Left ventricle myocardium superior (tissue), 1 donor: ENCODE measurements at places on chromosomes 3 and 15. TPM values are rescaled to one million over a fixed set of nuclear protein-coding genes. Genes with fewer than 3 reads are reported as not detected.

GRCh38 chr3:112115806-112116383 is 17.2 kb downstream of the GCSAM start:
- no peak for DNase-seq

- DNase-seq: peak; percentile 72
These were observed 2.6 kb upstream of the APEH start for GRCh38 chr3:49671291-49672288.

GRCh38 chr3:173799060-173799816 is 401.7 kb downstream of the NLGN1 start:
- DNase-seq: no peak

DNA sequence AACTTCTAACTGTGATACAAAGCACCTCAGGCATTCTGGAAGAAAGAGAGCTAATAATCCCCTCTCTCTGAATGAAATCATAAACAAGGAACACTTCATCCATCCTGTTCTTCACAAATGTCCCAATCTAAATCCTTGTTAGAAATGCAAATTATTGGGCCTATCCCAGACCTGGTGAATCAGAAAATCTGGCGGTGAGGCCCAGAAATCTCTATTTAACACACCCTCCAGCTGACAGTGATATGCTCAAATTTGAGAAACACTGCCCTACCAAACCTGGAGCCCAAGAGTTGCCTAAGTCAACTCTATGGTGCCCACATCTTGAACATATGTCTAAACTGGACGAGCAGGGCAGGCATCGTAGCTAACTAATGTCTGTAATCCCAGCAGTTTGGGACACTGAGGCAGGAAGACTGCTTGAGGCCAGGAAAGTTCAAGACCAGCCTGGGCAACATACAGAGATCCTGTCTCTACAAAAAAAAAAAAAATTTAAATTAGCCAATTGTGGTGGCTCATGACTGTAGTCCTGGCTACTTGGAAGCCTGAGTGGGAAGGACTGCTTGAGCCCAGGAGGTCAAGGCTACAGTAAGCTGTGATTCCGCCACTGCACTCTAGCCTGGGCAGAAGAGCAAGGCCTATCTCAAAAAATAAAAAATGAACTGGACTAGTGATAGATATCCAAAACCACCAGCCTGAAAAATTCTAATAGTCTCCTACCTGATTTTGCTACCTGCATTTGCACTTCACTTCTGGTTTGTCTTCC is 23.1 kb downstream of the SCAP start:
- DNase-seq: no peak

- no peak for DNase-seq
These were observed 107.9 kb downstream of the MEIS2 start for GRCh38 chr15:36992454-36992853.

DNA sequence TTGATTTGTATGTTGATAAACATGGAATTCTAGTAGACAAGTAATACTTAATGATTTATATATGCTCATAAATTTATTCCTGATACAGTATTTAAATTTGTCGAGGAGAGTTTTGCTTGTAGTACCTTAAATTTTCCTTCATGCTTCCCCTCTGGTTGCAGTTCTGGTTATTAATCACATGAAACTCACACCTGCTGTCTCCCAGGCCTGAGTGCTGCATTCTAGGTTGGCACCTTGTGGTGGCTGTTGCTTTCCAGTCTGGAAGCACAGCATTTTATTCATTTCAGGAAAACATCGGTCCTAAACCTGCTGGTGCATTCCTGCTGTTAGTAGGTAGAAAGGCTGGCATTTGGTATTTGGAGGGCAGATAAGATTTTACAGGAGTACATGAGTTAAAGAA is 44.9 kb downstream of the ATP1B3 start:
- no peak for DNase-seq

DNA sequence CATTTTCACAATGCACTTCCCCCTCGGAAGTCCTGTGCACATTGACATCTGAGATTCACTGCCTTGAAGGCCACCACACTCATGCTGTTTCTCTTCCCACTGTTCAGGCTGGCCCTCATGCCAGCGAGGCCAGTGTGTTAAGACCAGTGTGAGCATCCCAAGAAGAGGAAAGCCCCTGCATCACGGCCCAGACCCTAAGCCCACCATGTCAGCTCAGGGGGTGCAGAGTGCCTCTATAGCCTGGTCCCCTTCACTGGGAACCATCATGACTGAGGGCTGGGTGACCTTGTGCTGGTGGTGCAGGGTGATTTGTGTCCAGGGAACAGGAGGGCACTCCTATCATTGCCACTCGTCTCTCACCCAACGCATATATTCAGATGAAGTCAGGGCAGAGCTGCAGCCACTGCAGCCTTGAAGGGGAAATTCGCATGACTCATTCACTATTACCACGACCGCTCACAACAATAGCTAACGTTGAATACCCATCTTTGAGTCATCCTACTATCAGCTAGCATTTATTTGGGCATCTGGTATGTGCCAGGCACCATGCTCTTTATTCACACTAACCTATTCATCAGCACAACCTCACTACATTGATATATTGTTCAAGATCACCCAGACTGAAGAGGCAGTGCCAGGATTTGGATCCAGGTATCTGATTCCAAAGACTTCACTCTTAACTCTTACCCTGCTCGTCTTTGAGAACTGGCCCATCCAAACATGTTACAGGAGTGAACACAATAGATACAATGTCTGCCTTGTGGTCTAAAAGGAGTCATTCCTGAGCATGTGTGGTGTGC is 58.8 kb upstream of the SLC6A11 start:
- DNase-seq: no peak

LSAMP gene
- 19.9 TPM for total RNA-seq

DNA sequence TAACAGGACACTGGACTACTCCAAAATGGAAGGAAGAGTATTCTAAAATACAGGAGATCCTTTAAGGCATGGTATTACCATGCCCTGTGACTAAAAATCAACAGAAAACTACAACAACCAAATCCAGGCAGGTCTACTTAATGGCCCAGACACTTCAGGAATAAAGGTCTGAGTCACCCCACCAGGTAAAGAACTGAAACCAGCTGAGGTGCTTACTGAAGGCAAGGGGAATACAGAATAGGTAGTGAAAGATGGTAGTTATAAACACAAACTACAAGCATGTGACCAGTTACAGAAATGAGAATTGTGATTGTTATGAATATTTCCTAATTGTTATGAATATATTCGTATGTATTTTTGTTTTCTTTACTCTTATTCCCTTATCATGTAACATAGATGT is 13.4 kb downstream of the IFT57 start:
- no peak for DNase-seq

- peak; percentile 68 for DNase-seq
These were observed 38.4 kb downstream of the SLCO3A1 start for GRCh38 chr15:91891788-91892345.
